ENCODE measurements at places on chromosomes 3 and 15. TPM values are rescaled to one million over a fixed set of nuclear protein-coding genes. Genes with fewer than 3 reads are reported as not detected.

CPLX3 gene
- total RNA-seq = not detected

DNA sequence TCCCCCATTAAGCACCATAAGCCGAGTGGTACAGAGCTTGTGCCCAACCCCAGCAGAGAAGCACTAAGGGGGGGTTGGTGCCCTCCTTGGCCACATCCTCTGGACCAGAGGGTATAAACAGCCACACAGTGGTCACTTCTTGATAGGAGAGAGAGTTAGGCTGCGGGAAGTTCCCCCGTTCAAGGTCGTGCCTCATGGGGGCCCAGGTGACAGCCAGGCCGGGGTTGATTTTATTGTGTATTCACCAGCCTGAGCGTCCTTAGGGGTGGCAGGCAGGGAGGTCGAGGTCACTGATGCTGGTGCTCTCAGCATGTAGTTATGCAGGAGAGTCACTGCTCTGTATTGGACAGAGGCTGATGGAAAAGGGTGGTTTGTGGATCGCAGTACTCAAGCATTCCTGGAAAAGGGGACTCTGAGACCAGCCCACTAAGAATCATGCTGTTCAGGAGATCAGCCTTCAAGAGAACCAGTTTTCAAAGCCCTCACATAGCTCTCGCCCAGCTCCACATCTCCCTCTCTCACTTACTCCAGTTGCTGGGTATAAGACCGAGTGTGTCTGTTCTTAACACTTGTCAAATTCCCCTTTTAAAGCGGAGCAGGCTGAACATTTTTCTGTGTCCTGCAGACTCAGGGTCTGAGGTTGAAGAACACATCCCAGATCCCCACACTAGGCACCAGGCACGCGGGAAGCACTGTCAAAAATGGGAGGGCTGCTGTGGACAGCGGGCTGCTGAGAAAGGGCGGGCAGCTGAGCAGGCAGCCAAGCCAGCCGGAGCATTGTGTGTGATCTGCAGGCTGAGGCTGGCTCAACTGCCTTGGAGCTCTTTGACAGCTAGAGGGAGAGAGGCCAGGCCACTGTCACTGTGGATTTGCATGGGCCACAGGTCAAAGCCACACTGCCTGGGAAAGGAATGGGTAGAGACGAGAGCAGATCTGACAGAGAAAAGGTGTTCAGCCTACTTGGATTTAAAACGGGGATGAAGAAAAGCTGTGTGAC lies 279.3 kb upstream of the LRRFIP2 start:
- H3K27me3 ChIP-seq = no peaks in the 10 kb centered on the region
- no peaks in the 10 kb centered on the region for H3K36me3 ChIP-seq

- no peaks in the 10 kb centered on the region for H3K27me3 ChIP-seq
- no peak overlapping the region for H3K4me3 ChIP-seq
- peaks cover 4% of the 10 kb centered on the region for H3K36me3 ChIP-seq
- no peak for DNase-seq
- no peaks in the 10 kb centered on the region for H3K4me1 ChIP-seq
- no peak overlapping the region for H3K27ac ChIP-seq
Measured at GRCh38 chr3:64627042-64627441, 60.8 kb downstream of the ADAMTS9 start.

DNA sequence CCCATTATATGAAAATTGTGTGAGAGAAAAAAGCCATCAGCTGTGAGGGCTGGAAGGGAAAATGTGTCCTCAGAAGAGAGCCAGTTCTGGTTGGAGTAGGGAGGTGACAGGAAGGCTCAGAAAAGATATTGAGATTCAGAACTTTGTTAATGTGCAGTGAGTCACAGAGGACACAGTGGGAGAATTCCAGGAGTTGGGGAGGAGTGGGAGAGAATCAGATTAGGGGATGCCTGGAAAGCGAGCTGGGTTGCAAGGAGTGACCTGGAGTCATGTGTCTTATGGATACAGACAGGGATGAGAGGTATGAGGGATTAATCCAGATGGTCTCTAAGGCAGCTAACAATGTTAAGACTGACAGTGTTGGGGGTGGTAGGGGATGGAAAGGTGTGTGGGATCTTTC lies 67.5 kb downstream of the CHST2 start:
- no peaks in the 10 kb centered on the region for H3K4me1 ChIP-seq
- no peaks in the 10 kb centered on the region for H3K36me3 ChIP-seq
- H3K27me3 ChIP-seq = no peaks in the 10 kb centered on the region

- no peaks in the 10 kb centered on the region for H3K4me1 ChIP-seq
- H3K4me3 ChIP-seq = no peak overlapping the region
- H3K36me3 ChIP-seq = no peaks in the 10 kb centered on the region
- no peak for DNase-seq
Measured at GRCh38 chr3:148036331-148036876, 627.2 kb downstream of the ZIC1 start.

DNA sequence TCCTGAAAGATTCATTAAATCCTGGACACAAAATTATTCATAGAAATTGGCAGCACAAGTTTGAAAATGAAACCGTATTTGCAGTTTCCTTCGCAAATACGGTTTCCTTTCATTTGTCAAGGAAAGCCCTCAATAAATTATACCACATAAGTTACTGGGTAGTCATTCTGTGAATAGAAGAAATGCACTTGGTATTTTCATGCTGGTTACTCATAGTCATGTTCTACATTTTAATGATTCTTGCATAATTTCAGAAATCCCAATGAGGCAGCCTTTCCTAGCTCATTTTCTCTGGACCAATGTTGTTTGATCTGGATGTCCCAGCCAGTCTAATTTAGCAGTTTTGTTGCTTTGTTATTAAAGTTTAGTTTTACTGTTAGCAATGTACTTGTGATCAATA lies 43.2 kb downstream of the MINAR1 start:
- H3K4me3 ChIP-seq = no peak overlapping the region
- H3K27me3 ChIP-seq = no peaks in the 10 kb centered on the region
- H3K27ac ChIP-seq = no peak overlapping the region
- no peaks in the 10 kb centered on the region for H3K36me3 ChIP-seq

GRCh38 chr15:47477341-47477740 lies 240.0 kb upstream of the SEMA6D start:
- no peak for DNase-seq
- no peaks in the 10 kb centered on the region for H3K27me3 ChIP-seq
- H3K27ac ChIP-seq = no peak overlapping the region
- H3K4me1 ChIP-seq = peaks cover 22% of the 10 kb centered on the region

DNA sequence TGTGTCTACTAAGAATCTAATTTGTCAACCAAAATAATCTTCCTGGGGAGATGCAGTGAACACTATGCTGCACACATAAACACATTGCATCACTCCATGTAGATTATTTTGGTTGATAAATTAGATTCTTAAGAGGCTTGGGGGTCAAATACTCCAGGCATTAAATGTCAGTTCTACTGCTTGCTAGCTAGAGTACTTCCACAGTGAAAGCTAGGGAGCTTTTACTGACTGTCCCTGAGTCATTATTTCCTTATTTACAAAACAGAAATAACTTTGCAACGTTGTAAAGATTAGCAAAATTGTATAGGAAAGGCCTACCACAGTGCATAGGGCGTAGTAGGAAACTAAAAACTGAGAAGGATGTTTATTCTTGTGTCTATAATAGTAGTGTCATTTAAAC lies 12.9 kb upstream of the TMC3 start:
- H3K36me3 ChIP-seq = no peaks in the 10 kb centered on the region
- H3K4me1 ChIP-seq = no peaks in the 10 kb centered on the region
- no peak overlapping the region for H3K27ac ChIP-seq
- H3K4me3 ChIP-seq = no peak overlapping the region
